ENCODE measurements at places on chromosomes 3 and 15.

- DNase-seq = peak; percentile 67
Observed at GRCh38 chr15:78810362-78811123, 721 bp downstream of the ADAMTS7 start.

DNA sequence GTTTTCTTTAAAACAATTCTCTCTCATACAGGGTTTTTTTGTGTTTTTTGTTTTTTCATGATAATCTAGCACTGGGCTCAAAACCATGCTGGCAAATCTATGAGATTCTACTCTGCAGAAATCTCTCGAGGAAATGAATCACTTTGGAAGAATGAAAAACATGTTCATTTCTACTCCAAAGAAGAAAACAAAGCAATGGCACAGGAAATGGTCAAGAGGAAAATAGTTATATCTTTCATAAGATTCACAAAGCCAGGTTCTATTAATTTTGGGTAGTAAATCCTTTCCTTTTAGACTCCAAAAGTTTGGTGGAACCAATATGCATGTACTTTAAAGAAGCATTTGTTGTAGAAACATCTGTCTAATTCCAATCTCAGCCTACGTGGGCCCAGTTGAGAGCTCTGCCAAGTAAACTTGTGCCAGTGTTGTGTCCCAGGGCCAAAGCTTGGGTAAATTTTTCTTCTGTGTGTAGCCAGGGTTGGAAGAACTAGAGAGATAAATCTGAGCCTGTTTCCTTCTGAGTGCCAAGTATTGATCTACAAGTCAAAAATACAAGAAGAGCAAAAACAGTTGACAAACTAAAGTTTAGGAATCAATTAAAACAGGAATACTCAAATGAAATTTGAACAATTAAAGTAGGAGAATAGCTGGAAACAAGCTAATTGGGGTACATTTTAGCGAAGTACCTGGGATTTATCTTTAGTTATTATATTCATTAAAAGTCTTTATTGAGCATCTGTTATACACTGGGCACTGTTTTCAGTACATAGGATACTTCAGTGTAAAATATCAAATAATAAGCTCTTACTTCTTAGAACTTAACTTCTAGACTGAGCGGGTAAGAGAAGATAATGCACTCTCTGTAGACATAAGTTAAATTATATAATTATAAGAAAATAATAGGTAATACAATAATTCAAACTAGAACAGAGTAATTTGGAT lies 657.5 kb upstream of the NECTIN3 start:
- DNase-seq = no peak

DNA sequence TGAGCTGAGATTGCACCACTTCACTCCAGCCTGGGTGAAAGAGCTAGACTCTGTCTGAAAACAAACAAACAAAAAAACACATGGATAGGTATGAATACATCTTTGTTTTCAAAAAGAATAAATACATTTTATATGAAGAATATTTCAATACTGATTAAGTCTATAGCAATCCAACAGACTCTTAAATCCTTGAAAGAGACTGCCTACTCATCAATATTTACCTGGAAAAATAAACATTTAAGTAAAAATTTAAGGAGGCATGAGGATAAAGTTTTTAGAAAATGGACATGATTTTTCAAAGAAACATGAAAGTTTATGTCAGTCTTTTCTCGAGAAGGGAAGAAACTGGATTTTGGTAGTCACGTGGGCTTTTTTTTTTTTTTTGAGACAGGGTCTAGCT lies 5.4 kb downstream of the NKIRAS1 start:
- DNase-seq = no peak

DNA sequence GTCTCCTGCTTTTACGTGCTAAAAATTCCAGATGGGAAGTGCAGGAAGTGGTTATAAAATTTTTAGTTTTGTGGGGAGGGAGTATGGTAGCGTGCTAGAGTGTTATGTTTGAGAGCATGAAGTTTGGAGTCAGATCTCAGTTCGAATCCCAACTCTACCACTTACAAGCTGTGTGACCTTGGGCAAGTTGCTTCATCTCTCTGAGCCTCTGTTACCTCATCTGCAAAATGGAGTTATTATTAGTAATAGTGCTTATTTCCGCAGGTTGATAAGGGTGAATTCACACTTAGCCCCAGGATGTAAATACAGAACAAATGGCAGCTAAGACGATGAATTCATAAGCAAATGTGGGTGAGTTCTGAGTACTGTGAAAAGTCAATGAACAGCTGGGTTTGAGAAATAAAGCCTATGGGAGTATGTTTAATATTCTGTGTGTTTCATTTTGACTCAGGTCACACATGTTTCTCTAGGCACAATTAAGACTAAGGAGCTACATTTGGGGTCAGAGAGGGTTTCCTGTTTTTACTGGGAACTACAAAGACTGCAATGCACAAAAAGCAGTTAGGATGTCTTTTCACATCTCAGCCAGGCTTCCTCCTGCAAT lies 73.1 kb upstream of the FEZF2 start:
- DNase-seq = no peak

- no peak for DNase-seq
Observed at GRCh38 chr15:89362203-89363101, 27.8 kb upstream of the POLG start.

- DNase-seq = no peak
Observed at GRCh38 chr15:35958975-35959374, 413.0 kb upstream of the DPH6 start.

- peak; percentile 50 for DNase-seq
Observed at GRCh38 chr3:31522152-31522551, 10.6 kb upstream of the STT3B start.

- DNase-seq = no peak
Observed at GRCh38 chr3:56962206-56962605, 98.3 kb upstream of the SPATA12 start.

DNA sequence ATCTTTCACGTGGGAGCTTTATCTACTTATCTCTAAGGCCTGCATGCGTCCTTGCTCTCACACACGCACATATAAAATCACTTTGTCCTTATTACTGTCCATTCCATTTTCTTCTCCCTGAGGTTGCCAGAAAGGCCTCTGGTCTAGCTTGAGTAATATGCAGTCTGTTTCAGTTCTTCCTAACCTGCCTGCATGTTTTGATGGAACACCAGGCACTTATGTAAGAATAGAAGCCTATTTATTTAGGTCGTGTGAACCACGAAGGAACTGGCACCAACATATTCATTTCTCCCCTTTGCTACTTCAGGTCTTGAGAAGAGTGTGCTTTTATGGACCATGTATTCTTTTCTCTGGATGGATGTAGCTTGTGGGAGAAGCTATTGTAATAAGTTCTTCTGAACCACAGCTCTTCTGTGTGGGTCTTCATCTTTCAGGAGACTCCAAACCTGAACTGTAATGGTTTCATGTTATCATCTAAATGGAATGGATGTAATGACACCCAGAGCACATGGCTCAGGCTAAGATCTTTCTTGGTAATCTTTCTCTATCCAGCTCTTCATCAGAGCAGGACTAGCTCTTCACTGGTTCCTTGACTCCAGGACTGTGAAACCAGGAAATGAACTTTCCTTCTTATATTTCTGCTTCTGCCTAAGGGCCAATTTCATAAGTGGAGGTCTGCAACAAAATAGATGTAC lies 53.8 kb downstream of the UBE2E2 start:
- no peak for DNase-seq

- no peak for DNase-seq
Observed at GRCh38 chr15:62063825-62064635, 2.7 kb upstream of the C2CD4A start.

DNA sequence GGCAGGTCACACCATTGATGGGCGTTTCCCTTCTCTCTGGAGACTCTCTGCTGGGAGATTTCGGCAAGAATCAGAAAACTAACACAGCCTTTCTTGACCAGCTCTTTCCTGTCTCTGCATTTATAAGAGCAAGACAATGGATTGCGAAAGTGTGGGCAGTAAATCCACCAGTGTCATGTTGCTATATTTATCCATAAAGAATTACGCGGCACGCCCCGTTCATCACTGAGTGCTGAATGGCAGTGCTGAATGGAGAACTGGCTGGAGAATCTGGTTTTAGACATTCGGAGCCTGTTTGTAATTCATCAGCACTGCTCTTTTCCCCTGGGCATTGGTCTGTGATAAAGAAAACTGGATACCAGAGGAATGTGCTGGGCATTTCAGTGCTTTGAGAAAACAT lies 2.0 kb upstream of the CEMIP start:
- no peak for DNase-seq

DNA sequence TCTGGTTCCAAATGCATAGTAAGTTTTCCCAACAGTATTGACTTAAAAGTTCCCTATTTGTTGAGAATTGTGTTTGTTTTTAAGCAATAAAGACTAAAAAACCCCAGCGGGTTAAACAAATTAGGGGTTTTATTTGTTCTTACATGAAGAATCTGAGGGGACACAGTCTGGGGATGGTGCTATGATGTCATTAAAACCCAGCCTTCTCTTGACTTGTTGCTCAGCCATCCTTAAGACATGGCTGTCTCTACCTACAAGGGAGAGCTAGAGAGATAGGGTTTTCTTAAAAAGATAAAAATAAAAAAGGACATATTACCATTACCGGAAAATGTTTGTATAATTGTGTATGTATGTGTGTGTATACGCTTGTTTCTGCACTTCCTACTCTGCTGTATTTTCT lies 11.7 kb upstream of the ARL14 start:
- peak; percentile 52 for DNase-seq

DNA sequence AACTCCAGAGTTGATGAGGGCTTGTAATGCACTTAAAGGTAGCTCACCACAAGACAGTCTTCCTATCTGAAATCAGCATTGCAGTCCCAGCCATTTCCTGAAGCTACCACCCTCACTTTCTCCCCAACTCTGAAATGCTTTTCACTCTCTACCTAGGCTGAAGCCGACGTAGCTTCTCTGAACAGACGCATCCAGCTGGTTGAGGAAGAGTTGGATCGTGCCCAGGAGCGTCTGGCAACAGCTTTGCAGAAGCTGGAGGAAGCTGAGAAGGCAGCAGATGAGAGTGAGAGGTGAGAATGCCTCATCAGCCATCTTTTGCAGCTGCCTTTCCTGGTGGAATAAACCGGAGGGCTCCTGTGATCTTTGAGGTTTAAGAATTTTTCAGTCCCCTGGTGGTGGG lies 14.3 kb downstream of the TPM1 start:
- DNase-seq = no peak

DNA sequence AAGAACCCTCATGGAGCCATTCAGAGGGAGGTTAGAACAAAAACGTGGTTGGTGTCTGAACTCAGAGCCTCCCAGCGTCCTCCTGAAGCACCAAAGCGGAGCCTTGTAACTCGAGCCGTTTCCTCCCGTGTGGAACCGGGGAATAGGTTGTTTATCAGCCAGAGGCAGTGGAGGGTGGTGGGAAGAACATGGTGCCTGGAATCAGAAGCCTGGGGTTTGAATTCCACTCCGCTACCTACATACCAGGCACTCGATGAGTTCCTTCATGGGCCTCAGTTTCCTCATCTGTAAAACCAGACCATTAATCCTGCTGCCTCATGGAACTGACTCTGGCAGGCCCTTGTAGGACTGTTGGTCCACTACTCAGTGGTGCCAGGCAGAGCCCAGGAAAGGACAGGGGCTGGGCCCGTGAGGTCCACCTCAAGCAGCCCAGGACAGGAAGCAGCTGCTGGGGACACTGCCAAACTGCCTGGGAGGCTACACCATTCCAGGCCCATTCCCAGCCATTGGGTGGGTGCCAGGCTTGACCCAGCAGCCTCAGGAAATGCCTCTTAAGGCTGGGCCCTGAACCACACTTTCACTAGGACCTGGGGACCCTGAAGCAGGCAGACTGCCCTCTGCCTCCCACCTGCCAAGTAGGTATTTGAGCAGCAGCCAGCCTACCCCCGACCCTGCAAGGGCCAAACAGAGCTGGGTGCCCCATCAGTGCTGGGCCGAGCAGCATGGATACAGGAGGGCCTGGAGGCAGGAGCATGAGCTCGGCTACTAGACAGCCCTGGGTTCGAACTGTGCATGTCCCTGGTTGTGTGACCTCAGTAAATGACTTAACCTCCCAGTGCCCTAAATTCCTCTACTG lies 33.4 kb downstream of the PRKCD start:
- no peak for DNase-seq

DNA sequence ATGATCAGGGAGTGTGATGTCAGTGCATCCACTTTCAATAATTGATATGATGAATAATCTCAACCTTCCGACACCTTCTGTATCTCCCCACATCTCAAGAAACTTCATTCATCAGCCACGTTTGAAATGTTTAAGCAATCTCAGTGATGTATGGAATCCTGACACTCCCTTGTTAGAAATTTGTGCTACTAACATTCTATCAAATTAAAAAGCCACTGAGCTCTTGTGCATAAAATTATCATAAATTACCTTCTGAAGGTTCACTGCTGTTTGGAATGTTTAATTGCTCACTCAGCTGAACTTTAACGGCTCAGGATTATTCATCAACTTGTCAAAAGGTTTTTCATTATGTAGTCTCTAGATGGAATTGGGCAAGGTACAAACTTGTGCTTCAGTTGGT lies 108.4 kb upstream of the DPH6 start:
- DNase-seq = no peak

DNA sequence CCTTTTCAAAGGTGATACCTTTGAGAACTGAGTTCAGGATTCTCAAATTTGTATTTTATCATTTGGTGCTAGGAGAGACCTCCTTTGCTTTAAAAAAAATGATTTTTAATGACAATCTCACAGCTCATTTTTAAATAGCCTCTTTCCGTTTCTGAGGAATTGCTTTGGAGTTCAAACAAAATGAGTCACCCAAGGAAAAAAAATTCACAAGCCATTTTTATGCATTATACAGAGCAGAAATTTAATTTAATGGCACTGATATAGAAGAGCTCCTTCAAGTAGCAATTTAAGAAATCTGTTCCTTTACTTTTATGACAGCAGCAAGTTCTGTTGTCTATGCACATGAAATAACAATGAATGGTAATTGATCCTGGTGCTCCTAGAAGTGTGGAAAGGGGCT lies 337.9 kb upstream of the KCNMB2 start:
- no peak for DNase-seq

All from GM13976 (cell line).